GM23248 (cell line): ENCODE measurements at places on chromosomes 1 and 21.
A peak's percentile ranks its signal among the peaks of the same experiment; 100 is the strongest.

- DNase-seq = no peak
Measured at GRCh38 chr1:205794011-205794730, 18.8 kb downstream of the SLC41A1 start.

DNA sequence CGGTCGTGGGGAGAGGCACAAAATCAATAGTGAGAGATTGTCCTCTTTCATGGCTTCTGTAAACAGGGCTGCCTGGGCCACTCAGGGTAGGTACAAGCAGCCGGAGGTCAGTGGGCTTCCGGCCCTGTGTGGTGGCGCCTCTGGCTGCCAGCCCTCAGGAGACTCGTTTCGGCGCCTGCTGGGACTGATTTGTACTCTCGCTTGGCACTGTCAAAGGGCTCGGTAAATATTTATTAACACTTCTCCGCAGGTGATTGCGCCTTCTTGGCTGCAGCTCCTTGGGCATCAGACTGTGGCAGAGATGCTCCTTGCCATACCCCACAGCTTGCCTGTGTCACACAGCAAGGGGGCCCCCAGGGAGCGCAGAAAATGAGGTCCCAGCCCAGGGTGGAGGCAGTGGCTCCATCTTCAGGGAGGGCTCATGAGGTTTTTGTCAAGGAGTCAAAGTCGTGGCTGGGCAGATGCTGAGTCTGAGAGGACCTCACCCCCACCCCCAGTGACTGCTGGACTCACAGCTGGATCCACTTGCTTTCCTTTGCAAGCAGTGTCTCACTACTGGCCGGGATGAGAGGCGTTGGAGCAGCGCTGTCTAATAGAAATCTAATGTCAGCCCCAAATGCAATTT lies 262.5 kb downstream of the GRIK3 start:
- DNase-seq = no peak

- DNase-seq = no peak
Measured at GRCh38 chr1:42993502-42994136, 35.0 kb upstream of the SLC2A1 start.

GRCh38 chr1:22484706-22485345 lies 33.2 kb downstream of the ZBTB40 start:
- DNase-seq = no peak

- peak; percentile 20 for DNase-seq
Measured at GRCh38 chr1:206563367-206564207, 48.7 kb downstream of the EIF2D start.

- no peak for DNase-seq
Measured at GRCh38 chr1:55144886-55145285, 70.3 kb downstream of the USP24 start.

DNA sequence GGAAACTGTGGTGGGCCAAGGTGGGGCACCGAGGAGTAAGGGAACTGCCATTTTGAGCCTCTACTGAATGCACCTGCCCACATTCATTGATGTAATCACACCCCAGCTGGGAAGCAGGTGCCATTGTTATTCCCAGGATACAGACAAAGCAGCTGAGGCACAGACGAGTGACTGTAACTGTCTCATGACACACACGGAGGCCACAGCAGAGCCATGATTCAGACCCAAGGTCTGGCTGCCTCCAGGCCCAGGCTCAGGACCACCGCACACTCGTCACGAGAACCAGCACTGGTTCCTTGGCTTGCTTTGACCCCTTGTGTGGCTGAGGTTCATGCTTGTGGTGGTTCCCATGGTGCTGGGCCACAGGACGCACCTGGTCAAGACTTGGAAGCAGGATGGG lies 45.6 kb upstream of the CLIC4 start:
- DNase-seq = no peak

- peak; percentile 54 for DNase-seq
Measured at GRCh38 chr21:28444111-28444510, 548.6 kb downstream of the LTN1 start.

GRCh38 chr1:63777286-63777685 lies 3.5 kb downstream of the ROR1 start:
- no peak for DNase-seq

GRCh38 chr1:118783095-118783758 lies 204.9 kb downstream of the TBX15 start:
- DNase-seq = no peak

- no peak for DNase-seq
Measured at GRCh38 chr1:9960706-9961562, 17.7 kb downstream of the NMNAT1 start.

- DNase-seq = no peak
Measured at GRCh38 chr1:197942042-197942441, 24.9 kb downstream of the LHX9 start.

DNA sequence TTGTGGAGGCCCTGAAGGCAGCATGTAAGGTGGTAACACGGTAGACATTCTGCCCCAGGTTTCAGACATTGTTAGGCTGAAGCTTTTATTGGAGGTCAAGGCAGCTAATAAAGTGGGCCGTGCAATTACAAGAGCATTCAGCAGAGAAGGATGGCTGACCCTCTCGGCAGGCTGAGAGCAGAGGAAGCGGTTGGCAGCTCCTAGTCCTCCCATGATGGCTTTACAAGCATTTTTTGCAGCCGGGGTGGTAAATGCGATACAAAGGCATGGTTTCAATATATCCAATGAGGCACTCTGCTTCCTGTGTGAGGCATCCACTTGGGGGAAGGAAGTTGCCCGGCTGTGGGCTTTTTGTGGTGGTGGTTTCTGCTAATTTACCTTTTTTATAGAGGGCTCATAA lies 14.6 kb downstream of the KIF26B start:
- no peak for DNase-seq

GRCh38 chr1:153532769-153533599 lies 2.8 kb downstream of the S100A6 start:
- DNase-seq = peak; percentile 93

GRCh38 chr1:59673573-59674450 lies 140.9 kb upstream of the HOOK1 start:
- no peak for DNase-seq

GRCh38 chr1:176884911-176885310 lies 279.6 kb downstream of the ASTN1 start:
- no peak for DNase-seq

DNA sequence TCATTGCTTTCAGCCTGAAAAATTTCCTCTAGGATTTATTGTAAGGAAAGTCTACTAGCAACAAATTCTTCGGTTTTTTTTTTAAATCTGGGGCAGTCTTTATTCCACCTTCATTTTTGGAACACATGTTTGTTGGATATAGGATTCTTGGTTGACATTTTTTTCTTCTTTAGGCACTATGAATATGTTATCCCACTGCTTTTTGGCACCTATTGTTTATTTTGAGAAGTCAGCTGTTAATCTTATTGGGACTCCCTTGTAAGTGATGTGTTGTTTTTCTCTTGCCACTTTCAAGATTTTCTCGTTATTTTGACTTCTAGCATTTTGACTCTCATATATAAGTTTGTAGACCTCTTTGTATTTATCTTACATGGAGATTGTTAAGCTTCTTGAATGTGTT lies 99.3 kb downstream of the NPHS2 start:
- DNase-seq = no peak

DNA sequence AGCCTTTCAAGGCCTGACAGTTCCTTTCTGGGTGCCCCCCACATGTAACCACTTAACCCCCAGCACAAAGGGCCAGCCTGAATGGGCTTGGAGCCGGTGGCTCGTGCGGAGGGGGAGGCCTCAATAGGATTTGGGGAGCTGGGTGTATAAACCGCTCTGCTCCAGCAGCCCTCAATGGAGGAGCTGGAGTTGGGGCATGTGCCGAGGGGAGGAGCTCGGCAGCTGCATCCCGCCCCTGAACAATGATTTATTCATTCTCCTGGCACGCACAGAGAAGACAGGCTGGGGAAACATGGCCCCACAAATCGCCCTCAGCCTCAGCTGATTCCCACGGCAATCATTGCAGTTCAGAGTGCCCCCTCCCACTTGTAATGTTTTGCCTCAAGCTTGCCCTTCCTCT lies 6.9 kb upstream of the C1orf216 start:
- DNase-seq = peak; percentile 15

- no peak for DNase-seq
Measured at GRCh38 chr21:35923971-35924370, 136.4 kb downstream of the SETD4 start.

GRCh38 chr1:116874733-116875249 lies 34.9 kb upstream of the PTGFRN start:
- peak; percentile 47 for DNase-seq

- DNase-seq = no peak
Measured at GRCh38 chr1:157659576-157660247, 40.9 kb downstream of the FCRL3 start.
